Activated CD4-positive, alpha-beta memory T cell treated with anti-CD3 and anti-CD28 coated beads for 36 hours (primary cell): ENCODE measurements at places on chromosomes 5 and 9.

DNA sequence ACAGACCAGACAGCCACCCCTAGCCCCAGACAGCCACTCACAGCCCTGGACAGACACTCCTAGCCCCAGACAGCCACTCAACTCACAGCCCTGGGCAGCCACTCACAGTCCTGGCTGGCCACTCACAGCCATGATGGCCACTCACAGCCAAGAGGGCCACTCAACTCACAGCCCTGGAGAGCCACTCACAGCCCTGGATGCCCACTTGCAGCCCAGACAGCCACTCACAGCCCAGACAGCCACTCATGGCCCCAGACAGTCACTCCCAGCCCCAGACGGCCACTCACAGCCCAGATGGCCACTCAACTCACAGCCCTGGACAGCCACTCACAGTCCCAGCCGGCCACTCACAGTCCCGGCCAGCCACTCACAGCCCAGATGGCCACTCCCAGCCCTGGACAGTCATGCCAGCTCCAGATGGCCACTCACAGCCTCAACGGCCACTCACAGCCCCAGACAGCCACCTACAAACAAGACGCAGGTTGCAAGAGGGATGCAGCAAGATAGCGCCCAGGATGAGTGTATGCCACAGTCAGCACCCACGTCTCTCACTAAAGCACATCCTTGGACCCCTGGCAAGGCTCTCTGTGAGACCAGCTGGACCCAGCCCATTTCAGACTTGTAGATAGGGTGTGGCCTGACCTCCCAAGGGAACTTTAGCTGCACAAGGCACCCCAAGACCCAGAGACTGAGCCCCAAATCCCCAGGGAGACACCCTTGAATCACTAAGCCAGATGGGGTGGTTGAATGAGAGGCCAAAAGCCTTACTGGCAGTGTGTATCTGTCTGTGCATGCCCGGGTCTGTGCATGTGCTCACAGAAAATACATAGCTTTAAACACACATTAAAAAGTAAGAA is 22.4 kb downstream of the ZDHHC11B start:
- DNase-seq = no peak

DNA sequence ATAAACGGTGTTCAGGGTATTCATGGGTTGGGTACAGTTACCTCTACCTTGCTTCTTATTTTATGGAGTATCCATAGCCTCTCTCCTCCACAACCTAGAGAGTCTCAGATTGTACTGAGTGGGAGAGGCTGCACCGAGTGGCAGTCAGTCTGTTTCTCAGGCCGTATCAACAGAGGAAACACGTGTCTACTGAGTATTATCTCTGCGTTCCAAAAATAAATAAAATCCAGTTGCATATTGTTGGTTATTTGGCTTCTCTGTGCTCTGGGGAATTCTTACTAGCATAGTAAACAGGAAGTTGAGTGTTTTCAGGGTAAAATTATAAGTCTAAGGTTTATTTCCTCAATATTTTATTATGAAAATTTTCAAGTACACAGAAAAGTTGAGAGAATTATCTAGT is 231.0 kb downstream of the ARHGEF28 start:
- no peak for DNase-seq

- peak; percentile 57 for DNase-seq
Measured at GRCh38 chr5:109410389-109411148, 795 bp upstream of the PJA2 start.

- no peak for DNase-seq
Measured at GRCh38 chr5:38595132-38595745, 38.8 kb upstream of the LIFR start.

- no peak for DNase-seq
Measured at GRCh38 chr5:351084-351920, 29.8 kb downstream of the AHRR start.

- DNase-seq = no peak
Measured at GRCh38 chr5:14726066-14726838, 61.7 kb downstream of the OTULIN start.

DNA sequence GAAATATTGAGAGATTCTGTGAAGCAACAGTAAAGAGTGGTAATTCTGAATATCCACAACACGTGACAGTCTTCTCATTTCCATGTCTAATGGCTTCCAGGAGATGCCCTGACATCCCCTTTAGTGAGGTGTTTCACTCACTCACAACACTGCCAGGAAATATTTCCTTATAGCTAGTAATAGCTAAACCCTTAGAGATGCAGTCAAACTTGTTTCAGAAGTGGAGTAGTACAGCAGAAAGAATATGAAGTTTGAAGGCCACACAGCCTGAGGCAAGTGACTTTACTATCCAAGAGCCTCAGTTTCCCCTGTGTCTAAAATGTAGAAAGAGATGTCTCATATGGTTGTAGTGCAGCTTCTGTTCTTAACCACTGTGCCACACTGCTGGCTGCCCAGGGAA is 139.2 kb downstream of the CDK5RAP2 start:
- no peak for DNase-seq

DNA sequence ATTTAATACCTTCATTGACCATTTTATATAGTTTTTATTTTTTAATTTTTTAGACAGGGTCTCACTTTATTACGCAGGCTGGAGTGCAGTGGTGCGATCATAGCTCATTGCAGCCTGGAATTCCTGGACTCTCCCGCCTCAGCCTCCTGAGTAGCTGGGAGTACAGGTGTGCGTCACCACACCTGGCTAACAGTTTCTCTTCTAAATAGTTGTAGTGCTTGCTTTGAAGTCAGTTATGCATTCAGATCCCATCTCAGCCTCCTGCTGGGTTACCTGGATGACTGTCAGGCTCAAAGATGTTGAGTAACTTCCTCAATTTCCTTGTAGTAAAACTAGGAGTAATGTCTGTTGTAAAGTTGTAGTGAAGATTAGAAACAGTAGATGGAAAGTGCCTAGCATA is 21.4 kb downstream of the SNX18 start:
- no peak for DNase-seq

GRCh38 chr5:160325716-160326115 is 13.4 kb upstream of the CCNJL start:
- no peak for DNase-seq

- DNase-seq = no peak
Measured at GRCh38 chr9:77486463-77486862, 161.7 kb downstream of the GNA14 start.

DNA sequence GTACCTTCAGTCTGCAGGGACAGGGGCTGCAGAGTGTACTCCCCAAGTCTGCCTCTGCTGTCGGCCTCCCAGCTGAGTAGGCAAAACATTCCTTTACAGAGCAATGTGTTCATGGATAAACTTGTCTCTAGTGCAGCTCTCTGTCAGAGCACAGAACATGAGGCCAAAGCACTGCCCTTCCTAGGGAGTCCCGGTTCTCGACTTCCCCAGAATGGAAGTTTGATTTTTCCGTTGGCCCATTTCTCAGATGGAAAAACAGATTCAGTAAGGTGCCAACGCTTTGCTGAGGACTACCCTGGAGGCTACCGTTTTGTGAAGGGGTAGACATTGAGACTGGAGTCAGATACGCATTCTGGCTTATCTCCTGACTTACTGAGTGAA is 422 bp upstream of the TRIM32 start:
- DNase-seq = no peak

DNA sequence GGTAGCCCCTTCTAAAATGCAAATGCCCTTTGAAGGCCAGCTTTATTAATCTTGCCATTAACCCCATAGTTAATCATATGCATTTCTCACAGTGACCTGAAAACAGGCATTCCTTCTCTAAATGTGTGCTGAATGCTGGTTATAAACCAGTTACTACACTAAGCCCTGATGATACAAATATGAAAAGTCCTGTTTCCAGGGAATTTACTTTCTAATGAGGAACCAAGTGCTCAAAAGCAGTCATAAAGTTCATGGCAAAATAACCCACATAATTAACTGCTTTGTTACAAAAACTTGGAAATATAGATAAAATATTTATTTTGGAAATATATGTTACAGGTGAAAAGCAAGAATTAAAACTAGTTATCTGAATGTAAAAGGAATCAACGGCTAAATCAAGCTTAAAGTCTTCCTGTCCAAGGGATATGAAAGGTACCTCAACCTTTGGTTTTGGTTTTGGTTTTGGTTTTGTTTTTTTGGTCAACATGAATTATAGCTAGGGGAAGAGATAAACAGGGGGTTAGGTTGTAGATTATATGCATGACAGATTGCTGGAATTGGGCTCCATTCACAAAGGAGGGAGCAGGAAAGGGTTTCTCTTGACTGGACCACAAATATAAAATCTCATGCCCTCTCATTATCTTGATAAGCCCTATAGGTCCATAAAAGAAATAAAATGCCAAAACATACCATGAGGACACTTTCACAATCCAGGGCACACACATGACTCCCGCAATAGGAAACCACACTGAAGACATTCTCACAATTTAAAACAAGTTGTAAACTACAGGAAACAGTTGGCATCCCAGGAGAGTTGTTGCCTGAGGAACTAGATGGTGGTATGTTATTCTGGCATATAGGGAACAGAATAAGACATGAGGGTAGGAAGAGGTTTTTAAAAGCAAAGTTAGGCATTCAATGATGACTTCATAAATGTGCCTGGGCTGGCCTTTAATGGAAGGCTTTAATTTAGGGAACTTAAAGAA is 46.7 kb upstream of the MACIR start:
- DNase-seq = no peak

DNA sequence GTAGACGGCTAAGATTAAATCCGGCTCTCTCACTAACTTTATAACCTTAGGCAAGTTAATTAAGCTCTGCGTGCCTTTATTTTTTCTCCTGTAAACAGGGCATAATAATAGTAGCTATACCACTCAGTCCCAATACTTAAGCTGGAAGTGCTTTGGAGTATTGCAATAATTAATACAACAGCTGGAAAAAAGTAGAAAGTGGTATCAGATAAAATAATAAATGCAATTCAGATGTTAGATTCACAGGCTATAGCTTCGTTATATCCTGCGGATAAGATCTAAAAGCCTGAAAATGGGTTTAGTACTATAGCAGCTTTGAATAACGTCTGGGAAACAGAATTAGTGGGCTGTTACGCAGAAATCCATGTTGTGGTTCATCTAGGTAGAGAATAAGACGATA is 51.8 kb downstream of the MEGF9 start:
- no peak for DNase-seq

DNA sequence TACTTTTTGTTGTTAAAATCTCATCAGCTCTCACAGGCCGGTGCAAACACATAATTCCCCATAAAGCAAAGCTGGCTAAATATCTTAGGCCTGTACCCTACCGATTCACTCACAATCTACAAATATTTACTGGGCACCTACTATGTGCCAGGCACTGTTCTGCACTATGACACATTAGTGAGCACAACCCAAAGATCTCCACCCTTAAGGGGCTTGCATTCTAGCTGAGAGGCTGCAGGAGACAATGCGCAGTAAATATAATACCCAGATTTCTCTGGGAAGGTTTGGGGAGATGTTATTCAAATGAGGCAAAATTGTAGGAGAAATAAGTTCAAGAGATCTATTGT is 53.7 kb downstream of the FNBP1 start:
- DNase-seq = no peak

DNA sequence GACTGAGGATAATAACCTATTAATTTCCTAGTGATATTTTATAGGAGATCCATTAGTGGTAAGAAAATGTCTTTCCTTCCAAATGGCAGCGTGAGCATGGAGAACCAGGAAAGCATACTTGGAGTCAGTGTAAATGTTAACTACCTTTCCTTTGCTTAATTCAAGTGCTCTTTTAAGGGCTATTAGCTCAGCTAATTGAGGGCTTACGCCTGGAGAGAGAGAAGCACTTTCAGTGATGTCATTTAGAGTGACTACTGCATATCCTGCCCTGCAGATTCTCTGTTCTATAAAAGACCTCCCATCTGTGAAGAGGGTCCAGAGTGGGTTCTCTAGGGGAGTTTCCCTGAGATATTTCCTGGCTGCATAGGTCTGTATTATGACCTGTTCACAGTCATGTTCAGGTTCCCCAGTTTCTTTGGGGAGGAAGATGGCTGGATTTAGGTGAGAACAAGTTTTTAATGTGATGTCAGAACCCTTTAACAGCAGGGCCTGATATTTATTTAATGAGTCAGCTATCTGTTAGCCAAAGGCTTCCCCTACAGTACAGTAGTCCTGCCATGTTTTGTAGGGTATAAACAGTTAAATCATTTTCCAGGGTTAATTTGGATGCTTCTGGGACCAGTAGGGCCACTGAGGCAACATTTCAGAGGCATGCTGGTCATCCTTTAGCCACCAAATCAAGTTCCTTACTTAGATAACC is 89.6 kb downstream of the TRIM36 start:
- DNase-seq = no peak

- no peak for DNase-seq
Measured at GRCh38 chr9:137022662-137023008, 5.4 kb downstream of the ABCA2 start.

- no peak for DNase-seq
Measured at GRCh38 chr9:127500399-127500798, 49.1 kb downstream of the LRSAM1 start.

GRCh38 chr9:81824802-81825730 is 103.2 kb upstream of the SPATA31D4 start:
- DNase-seq = no peak

GRCh38 chr9:123346026-123346425 is 10.0 kb upstream of the CRB2 start:
- no peak for DNase-seq

GRCh38 chr5:127935398-127935797 is 148.2 kb upstream of the SLC12A2 start:
- no peak for DNase-seq

DNA sequence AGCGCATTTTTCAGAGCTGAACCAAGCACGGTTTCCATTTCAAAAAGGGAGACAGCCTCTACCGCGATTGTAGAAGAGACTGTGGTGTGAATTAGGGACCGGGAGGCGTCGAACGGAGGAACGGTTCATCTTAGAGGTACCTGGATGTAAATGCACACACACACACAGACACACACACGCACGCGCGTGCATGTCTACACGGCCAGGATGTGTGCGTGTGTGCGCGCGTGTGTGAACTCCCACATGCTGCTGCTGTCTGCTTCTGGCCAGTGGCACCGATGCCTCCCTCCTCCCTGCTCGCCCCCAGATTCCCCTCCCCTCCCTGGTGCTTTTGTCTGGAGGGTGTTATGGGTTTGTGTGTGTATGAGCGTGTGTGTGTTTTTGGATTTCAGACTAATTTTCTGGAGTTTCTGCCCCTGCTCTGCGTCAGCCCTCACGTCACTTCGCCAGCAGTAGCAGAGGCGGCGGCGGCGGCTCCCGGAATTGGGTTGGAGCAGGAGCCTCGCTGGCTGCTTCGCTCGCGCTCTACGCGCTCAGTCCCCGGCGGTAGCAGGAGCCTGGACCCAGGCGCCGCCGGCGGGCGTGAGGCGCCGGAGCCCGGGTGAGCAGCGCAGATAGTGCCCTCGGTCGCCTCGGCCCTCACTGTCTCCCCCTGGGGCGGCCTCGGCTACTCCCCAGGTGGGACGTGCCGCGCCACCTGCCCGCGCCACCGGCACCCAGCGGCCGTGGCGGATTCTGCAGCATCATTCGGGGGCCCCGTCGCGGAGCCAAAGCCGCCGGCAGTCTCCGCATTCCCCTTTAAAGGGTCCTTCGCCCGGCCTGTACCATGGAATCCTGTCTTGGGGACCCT is at the start of gene NTRK2:
TSS of gene NTRK2 (plus strand) at position 442 of the 850 bp plus-strand sequence. CDS start 1,020 bp downstream, outside the sequence.
- DNase-seq = peak; percentile 34

DNA sequence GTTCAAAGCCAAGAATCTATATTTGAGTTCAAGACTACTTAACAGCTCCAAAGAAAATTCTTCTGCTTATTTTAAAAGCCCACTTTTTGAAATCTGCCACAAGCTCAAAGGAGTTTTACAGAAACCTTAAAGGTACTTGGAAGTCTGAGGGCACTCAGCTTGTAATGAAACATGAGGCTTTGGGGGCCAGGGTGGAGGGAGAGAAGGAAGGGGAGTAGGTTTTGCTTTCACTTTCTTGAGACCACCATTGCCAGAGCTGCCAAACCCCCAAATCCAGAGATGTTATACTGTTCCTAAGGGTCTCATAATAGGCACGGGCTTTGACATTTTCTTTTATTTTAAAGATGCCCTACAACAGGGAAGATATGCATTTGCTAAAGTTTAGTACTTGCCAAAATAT is 42.6 kb upstream of the TNFAIP8 start:
- no peak for DNase-seq
